Ureter (tissue), 1 donor: ENCODE measurements at places on chromosomes 1 and 21.

DNA sequence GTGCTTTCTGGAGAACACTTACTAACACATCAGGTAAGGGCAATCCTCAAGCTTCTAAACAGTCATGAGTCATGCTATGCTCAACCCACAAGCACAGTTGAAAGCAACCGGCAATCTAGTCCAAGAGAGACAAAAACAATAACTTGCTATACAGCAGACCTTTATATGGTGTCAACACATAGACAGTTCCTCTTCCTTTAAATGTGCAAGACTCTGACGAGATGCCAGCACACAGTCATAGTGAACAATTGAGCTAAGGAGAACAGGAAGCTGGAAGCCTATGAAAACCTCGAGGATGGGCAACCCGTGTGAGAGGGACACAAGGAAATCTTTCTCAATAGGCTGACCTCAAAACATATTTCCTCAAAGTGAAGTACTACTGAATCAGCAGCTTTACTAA, 5.3 kb downstream of the ADIPOR1 start:
- peak; percentile 64 for DNase-seq

GRCh38 chr1:222975472-222976122, 160.8 kb downstream of the DISP1 start:
- no peak for DNase-seq

DNA sequence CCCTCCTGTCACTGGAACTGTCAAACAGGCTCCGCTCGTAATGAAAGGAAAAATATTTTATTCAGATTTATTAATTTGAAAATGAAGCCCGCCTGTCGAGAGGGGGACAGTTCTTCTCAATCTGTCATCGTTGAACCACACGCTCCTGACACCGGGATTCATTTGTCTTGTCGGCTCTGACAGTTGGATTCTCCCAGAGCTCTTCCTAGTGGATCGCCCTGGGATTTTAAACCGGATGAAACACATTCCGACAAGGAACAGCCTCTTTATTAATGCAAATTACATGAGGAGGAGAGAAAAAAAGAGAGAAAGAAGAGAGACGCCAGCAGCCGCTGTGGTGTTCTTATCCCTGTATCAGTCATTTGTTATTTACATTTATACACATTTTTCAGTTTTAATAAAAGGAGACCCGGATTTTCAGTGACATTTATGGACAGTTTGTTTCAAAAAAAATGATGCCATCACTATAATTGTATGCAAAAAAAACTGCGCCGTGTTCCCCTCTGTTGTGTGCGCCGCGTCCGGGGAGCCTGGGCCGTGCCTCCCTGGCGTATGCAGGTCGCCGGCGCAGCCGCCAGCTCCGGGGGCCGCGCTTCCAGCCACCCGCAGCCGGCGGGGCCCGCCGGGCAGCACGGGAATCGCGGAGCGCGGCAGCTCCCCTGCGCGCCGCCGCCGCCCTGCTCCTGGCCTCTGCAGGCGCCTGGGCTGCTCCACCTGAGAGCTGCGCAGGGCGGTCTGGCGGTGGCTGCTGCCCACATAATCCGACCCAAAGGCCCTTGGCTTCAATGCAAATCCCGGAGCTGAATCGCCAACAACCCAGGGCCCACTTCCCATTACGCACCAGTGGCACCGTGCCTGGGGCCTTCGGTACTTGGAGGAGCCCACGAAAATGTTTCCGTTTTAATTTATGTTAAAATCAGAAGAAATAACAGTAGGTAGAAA, 237.9 kb upstream of the PBX1 start:
- DNase-seq: no peak

DNA sequence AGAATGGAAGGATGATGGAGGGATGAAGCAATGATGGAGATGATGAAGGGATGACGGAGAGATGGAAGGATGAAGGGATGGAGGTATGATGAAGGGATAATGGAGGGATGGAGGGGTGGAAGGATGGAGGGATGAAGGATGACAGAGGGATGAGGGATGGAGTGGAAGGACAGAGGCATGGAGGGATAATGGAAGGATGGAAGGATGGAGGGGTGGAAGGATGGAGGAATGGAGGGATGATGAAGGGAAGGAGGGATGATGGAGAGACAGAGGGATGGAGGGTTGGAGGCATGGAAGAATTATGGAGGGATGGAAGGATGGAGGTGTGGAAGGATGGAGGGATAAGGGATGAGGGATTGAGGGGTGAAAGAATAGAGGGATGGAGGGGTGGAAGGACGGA, 62.8 kb downstream of the KCNAB2 start:
- DNase-seq: no peak

GRCh38 chr21:35428489-35428888, 379.4 kb upstream of the RUNX1 start:
- DNase-seq: no peak

GRCh38 chr1:16215882-16216753, 3.7 kb upstream of the ARHGEF19 start:
- DNase-seq: peak; percentile 89

- no peak for DNase-seq
These were observed 2.9 kb upstream of the SYNC start for GRCh38 chr1:32705516-32705915.

GRCh38 chr1:22804969-22805671, 94.5 kb downstream of the EPHB2 start:
- no peak for DNase-seq
